ENCODE measurements at places on chromosomes 2 and 18.

- no peak for DNase-seq
Measured at GRCh38 chr2:215722125-215722524, 286.3 kb upstream of the FN1 start.

DNA sequence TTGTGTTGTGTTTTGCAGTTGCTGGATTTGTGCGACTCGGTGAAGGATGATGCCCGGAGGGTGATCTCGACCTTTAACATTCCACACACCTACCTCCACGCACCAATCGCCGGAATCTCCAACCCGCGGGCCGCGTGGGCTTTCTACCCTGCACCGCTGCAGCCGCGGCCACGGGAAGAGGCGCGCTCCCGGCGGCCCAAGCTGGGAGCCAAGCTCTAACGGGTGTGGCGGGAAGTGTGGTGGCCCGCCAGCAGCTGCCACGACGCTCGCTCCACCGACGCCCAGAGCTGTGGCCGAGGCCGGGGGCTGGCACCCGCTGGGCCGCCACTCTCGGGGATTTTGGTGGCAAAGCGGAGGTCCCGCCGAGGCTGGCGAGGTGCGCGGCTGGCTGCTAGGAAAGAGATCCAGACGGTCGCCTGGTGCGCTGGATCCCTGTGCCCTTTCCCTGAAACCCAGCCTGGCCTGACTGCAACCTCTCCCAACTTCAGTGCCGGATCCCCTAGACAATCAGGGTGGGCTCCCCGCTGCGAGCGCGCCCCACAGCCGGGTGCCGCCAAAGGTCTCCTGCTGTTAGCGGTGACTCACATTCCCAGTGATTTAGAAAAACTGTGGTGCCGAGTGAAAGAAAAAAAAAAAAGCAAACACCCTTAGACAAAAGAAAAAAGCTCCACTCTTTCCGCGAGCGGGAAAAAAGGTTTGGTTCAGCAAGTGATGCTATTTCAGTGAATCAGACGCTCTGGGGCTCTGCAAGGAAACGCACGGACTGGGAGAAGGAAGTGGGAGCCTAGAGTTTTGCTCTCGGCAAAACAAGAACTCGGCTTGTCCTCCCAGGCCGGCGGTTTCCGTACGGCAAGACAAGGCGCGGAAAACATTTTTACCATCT is 2.9 kb upstream of the BCL2L11 start:
- peak; percentile 56 for DNase-seq

DNA sequence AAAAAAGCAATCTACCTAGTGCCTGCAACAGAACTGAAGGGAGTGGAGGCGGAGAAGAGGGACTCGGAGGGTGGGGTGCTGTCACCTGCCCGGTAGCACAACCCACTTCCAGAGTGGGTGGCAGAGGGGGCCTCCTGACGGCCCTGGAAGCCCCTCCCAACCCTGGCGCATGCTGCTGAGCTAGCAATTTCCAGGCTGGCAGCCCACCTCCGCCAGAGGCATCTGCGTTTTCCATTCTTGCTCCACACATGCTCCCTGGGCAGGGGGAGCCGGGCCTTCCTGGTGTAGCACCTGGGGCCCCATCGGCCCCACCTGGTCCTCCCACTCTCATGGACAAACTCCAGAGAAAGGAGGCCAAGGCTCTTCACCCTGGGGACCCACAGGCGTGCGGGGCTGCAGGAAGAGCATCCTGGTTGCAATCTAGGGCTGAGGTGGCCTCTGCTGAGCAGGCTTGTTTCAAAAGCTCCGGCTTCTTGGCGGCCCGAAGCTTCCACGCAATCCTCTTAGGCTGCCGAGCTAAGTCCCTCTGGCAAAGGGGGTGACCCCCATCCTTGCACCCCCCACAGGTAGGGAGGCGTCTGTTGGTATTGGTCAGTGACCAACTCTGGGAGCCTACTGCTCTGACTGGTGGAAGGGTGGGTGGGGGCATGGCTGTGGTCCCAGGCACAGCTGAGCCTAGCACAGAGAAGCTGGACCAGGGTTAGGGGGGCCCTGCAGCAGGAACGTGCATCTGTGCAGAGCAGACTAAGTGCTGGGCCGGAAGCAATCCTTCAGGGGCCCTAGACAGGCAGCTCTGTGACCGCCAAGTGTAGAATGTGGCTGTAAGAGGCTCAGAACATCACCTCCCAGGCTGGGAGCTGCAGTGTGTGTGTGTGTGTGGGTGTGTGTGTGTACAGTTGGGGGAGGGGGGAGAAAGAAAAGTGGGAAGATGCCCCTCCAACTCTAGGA is 2.6 kb downstream of the HS6ST1 start:
- no peak for DNase-seq

GRCh38 chr2:27773959-27774358 is 2.4 kb downstream of the MRPL33 start:
- DNase-seq, result no peak

- DNase-seq, result no peak
Measured at GRCh38 chr2:227482638-227483340, 10.8 kb downstream of the AGFG1 start.

GRCh38 chr2:65053199-65053598 is 3.0 kb upstream of the CEP68 start:
- DNase-seq, result peak; percentile 37

DNA sequence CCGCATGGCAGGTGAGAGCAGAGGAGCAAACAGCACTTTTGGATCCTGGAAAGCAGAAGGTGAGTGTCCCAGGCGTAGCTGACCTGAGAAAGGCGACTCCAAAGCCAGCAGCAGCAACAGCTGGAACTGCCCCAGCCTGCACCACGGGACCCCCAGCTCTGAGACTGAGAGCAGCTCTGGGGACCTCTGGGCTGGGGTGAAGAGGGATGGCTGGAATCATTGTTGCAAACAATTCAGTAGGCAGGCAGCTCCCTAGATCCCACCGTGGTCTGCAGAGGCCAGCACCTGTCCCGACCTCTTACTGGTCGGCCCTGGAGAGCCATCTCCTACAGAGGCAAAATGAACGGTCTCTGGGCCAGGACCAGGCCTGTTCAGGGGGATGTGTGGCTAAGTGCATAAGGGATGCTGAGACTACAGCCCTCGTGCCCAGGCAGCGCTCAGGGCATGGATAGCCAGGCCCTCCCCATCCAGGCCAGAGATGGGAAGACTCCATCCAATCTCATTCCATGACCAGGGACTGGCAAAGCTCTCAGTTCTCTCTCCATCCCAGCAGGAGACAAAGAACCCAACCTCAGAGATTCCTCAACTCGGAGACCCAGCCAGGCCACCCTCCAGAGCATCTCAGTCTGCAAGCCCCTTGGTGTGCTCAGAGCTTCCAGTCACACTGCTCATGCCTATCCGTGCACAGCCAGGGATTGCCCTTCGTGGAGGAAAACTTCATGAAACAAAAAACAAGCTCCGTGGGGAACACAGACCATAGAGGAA is 38.2 kb upstream of the ALPP start:
- no peak for DNase-seq

- no peak for DNase-seq
Measured at GRCh38 chr2:194946826-194947225, 710.2 kb upstream of the SLC39A10 start.

GRCh38 chr2:158586491-158586890 is 129.7 kb downstream of the PKP4 start:
- DNase-seq, result no peak

DNA sequence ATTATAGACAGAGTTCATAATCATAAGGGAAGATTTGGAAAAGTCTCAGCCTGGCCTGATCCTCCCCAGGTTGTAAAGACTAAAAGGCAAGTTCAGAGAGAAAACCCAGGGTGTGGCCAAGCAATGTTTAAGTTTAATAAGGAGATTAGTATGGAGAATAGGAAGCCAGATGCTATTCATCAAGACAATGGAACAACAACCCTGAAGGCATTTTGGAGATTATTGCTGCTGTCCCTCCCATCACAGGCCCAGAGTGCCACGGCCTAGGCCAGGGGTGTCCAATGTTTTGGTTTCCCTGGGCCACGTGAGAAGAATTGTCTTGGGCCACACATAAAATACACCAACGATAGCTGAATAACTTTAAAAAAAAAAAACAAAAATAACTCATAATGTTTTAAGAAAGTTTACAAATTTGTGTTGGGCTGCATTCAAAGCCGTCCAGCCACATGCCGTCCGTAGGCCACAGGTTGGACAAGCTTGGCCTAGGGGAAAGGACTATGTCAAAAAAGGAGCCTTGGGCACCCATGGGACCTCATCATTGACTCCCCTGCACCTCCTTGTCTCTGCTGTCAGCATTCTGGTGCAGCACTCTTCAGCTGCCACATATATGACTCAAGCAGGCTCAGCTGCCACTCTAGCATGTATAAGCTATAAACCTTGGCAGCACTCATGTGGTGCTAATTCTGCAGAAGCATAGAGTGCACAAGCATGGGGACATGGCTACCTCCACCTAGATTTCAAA is 20.8 kb downstream of the DPP4 start:
- no peak for DNase-seq

DNA sequence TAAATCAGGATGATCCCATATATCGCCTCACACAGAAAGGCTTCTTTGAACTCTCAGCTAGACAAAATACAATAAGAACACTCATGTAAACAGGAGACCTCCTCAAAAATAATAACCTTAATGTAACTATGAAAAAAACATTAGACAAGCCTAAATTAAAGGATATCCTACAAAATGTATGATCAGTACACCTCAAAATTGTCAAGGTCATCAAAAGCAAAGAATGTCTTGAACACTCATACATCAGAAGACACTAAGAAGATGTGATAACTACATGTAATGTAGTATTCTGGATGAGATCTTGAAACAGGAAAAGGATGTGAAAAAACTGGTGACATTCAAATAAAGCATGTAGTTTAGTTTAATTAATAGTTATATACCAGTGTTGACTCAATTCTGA is 616.8 kb upstream of the ZEB2 start:
- no peak for DNase-seq

GRCh38 chr18:62262061-62262460 is 63.0 kb upstream of the TNFRSF11A start:
- DNase-seq, result no peak

GRCh38 chr2:195810340-195811098 is 153.5 kb downstream of the SLC39A10 start:
- DNase-seq, result no peak

DNA sequence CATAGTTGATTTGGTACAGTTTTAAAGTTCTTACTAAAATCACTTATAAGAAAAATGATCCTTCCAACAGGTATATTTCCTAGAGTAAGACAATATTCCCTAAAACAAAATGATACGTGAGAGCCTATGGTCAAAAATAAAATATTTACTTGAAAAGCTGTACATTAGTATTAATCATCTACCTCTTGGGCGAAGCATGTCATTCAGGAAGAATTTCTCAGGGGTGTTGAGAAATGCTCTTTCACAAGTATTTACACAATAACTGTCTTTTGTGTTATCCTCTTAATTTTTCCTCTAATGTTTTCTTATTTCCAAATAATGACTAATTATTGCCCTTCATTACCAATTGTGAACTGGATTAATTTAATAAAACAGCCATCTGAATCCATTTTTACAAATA is 466.3 kb downstream of the SATB2 start:
- DNase-seq, result no peak

DNA sequence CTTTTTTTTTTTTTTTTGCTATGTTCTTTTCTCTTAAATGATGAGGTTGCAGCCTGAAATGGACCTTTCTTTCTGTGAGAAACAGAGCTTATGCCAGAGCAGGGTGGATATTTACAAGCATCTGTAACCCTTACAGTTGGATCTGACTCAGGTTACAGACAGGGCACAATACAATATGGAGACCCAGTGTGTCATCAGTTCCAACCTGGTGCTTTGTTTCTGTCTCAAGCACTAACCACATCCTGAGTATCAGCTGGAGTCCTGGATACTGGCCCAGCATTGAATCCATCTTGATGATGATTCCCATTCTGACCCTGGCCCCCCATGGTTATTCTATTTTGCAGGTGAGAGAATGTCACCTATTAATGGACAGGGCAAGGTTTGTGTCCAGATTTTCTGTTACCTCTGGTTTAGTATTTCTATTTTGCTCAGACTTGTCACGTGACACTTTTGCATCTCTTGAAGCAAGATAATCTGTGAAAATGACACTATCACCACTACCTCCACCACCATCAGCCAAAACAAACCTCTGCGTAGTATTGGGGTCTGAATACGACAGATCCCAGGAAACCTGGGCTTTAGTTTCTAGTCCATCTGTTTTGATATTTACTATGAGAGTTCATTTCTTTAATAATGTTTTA is 174.0 kb downstream of the CCDC85A start:
- DNase-seq, result no peak

DNA sequence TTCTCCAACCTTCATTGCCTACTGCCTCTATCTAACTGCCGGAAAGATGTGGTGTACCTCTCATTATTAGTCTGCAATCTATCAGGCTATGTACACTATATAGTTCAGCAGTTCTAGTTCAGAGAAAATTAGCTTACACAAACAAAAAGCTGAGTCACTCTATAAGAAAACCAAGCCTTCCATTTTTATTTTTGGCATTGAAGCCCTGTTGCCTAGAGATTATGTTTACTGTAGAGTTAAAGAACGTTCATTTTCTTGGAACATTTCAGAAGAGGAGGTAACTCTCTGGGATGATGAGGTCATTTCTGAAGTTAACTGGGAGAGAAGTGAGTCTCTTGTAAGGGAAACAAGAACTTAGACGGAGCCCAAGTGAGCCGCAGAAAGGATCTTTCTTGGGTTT is 133.5 kb downstream of the FAM124B start:
- DNase-seq, result no peak

GRCh38 chr2:216621292-216621691 is 11.9 kb upstream of the IGFBP2 start:
- no peak for DNase-seq

- no peak for DNase-seq
Measured at GRCh38 chr2:128373451-128374000, 54.9 kb upstream of the HS6ST1 start.

DNA sequence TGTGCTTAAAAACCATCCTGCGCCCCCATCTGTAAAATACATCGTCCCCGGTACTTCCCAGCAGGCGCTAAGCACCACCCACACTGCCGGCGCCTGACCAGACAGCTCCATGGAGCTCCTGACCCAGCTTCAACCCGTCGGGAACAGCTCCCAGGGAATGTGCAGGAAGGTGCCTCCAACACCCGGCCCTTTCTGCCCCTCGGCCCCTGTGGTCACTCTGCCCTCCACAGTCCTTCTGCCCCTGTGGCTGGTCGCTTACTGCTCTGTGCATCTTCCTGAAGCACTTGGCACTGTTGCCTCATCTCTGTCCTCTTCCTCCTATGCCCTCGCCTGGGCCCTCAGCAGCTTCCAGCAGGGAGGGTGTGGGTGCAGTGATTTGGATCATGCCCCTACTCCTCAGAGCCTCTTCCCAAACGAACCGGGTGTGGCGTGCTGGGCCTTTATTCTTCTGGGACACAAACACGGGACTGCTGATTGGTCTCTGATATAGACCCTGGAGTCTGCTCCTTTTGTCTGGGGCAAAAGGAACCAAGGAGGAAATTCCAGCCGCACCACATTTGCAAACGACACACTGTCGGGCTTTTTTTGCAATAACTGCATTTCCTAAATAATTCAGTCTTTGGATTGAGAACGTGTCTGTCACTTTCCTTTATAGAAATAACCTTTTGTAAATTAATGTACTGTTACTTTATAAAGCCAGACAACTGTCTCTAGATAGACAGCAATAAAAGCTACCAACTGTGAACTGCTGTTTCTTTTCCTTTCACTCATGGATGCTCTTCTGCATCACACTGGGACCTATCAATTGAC is 65.9 kb downstream of the ADI1 start:
- no peak for DNase-seq

Measured in memory B cell (primary cell).